NCI-H526 (cell line): ENCODE measurements at places on chromosomes 5 and 9.

GRCh38 chr5:174305241-174305681 is 259.8 kb downstream of the NSG2 start:
- DNase-seq = no peak

GRCh38 chr5:71727978-71728377 is 8.9 kb downstream of the CARTPT start:
- DNase-seq = no peak

GRCh38 chr9:95333426-95333825 is 15.9 kb upstream of the FANCC start:
- no peak for DNase-seq

DNA sequence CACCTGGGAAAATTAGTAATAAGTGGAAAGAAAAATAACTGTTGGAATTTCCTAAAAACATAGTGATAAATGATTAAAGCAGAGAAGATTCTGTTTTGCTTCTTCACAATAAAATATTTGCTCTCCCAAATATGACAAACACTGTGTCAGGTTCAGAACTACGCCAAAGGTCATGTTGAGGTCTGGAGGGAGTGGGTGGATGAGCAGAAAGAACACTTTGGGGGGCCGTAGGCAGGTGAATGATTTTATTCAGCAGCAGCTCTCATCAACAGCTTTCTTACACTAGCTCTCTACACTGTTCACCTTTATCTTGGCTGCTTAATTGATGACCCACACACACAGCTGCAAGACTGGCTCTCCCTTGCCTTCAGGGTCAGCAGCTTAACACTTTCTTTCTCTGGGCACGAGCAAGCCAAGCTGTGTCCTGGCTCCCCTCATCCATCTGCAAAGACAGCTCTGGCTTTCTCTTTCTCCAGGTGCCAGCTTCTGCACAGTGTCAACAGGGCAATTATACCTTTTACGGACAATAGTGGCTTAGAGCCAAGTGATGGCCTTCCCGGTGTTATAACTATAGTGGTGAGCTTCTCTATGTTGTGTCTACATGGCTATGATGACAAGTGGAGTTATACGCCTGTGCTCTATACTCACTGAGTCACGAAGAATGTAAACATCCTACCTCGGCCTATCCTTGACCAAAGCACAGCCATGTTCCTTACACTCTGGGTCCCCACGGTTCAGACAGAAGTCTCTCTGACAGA is 18.9 kb upstream of the GPX8 start:
- no peak for DNase-seq

DNA sequence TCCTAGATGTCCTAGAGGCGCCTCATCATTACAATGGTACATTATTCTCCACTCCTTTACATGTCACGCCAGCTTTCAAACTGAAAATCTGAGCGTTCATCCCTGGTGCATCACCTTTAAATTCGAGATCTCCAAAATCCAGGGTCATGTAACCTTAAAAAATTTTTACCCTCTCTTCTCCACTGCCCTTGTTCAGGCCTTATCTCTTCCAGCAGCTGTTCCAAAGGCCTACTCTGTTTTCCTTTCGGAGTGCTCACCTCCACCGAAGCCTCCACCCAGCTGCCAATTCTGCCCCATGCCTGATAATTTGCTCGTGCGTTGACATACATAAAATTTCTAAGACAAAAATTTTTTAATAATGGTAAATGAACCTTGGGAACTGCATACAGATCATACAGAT is 950 bp upstream of the MSH3 start:
- no peak for DNase-seq
